Trophoblast cell (in vitro differentiated cells and primary cell): ENCODE measurements at places on chromosomes 3 and 15.

- DNase-seq, result no peak
- H3K27me3 ChIP-seq, result no peaks in the 10 kb centered on the region
- no peak overlapping the region for H3K4me3 ChIP-seq
- no peaks in the 10 kb centered on the region for H3K36me3 ChIP-seq
- H3K4me1 ChIP-seq, result no peaks in the 10 kb centered on the region
These were observed 62.1 kb upstream of the SPRED1 start for GRCh38 chr15:38190501-38190900.

DNA sequence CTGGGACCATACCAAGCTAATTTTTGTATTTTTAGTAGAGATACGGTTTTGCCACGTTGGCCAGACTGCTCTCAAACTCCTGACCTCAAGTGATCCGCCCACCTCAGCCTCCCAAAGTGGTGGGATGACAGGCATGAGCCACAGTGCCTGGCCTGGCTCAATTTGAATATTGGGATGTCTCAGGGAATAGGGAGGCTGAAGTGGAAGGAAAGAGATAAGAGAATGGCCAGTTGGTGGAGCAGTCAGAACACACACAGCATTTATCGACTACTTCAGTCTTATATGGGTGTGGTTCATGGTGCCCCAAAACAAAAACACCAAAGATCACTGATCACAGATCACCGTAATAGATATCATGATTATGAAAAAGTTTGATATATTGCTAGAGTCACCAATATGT is 144.4 kb downstream of the GMNC start:
- no peak for DNase-seq
- no peaks in the 10 kb centered on the region for H3K27me3 ChIP-seq
- no peaks in the 10 kb centered on the region for H3K36me3 ChIP-seq
- no peak overlapping the region for H3K27ac ChIP-seq
- no peaks in the 10 kb centered on the region for H3K4me1 ChIP-seq

- no peak for DNase-seq
- no peaks in the 10 kb centered on the region for H3K36me3 ChIP-seq
- H3K4me1 ChIP-seq, result peaks cover 7% of the 10 kb centered on the region
- no peak overlapping the region for H3K27ac ChIP-seq
- H3K27me3 ChIP-seq, result no peaks in the 10 kb centered on the region
These were observed 755.1 kb downstream of the ROBO2 start for GRCh38 chr3:77795013-77795412.

- no peak for DNase-seq
- no peaks in the 10 kb centered on the region for H3K36me3 ChIP-seq
- peaks cover 8% of the 10 kb centered on the region for H3K4me1 ChIP-seq
- H3K27ac ChIP-seq, result no peak overlapping the region
- no peak overlapping the region for H3K4me3 ChIP-seq
- H3K27me3 ChIP-seq, result no peaks in the 10 kb centered on the region
These were observed 5.9 kb downstream of the SLC49A4 start for GRCh38 chr3:122800706-122801237.

DNA sequence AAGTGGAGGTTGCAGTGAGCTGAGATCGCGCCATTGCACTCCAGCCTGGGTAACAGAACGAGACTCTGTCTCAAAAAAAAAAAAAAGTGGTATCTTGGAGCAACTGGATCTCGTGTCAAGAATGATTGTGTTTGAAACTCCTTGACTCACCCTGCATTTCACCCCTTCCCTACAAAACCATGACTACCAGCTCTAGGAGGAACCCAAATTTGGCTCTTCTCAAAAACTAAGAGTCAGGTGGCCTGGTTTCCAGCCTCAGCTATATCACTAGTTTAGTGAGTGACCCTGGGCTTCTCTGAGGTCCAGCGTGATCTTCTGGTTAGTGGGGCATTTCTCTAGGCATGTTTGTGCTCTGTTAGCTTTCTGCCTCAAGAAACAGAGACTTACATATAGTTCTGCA is 222.1 kb downstream of the FAM43A start:
- H3K27me3 ChIP-seq, result no peaks in the 10 kb centered on the region
- H3K4me3 ChIP-seq, result no peak overlapping the region
- no peaks in the 10 kb centered on the region for H3K36me3 ChIP-seq

GRCh38 chr3:10352146-10352911 is 31.4 kb upstream of the SEC13 start:
- DNase-seq, result no peak
- H3K36me3 ChIP-seq, result no peaks in the 10 kb centered on the region
- no peak overlapping the region for H3K27ac ChIP-seq
- H3K27me3 ChIP-seq, result no peaks in the 10 kb centered on the region

DNA sequence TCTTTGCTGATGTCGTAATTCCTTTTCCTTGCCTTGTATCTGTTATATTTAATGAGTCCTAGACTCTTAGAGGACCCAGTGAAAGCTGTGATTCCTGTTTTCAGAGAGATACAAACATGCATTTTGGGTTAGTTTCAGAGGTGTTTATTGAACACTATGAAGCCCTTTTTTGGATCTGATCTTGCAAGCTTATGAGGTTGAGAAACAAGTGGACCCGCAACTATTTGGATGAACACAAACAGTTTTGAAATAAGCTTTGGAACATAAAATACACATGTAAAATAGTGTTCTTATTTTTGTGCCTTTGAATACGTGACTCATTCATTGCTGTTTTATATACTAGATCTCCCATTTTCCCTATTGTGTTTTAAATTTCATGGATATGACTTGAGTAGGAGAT is 33.5 kb downstream of the SNRK start:
- peaks cover 9% of the 10 kb centered on the region for H3K4me1 ChIP-seq
- H3K4me3 ChIP-seq, result no peak overlapping the region
- no peak for DNase-seq
- H3K36me3 ChIP-seq, result no peaks in the 10 kb centered on the region
- H3K27ac ChIP-seq, result no peak overlapping the region

DNA sequence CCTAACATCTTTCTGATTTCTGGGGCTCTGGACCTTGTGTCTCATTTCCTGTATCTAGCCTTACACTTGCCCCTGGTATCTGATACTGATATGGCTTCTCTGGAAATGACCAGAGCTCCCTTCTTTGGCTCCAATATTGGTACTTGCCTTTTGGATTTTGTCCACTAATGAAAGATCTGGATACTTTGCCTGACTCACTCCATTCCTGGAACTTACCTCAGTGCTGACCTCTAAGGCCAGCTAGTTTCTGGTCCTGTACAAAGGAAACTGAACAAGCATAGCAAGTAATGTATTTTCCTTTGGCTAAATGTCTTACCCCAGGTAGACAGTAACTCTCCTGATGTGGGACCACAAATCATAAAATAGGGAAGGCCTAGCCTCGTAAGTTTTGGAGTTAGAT is 93.8 kb upstream of the SLC4A7 start:
- no peaks in the 10 kb centered on the region for H3K27me3 ChIP-seq
- no peaks in the 10 kb centered on the region for H3K4me1 ChIP-seq
- DNase-seq, result peak; percentile 34
- no peak overlapping the region for H3K4me3 ChIP-seq
- H3K27ac ChIP-seq, result no peak overlapping the region

- no peaks in the 10 kb centered on the region for H3K36me3 ChIP-seq
- H3K27ac ChIP-seq, result no peak overlapping the region
- no peaks in the 10 kb centered on the region for H3K4me1 ChIP-seq
- H3K27me3 ChIP-seq, result no peaks in the 10 kb centered on the region
- DNase-seq, result no peak
These were observed 89.1 kb upstream of the ALCAM start for GRCh38 chr3:105277656-105278055.

- no peaks in the 10 kb centered on the region for H3K27me3 ChIP-seq
- H3K4me1 ChIP-seq, result no peaks in the 10 kb centered on the region
- H3K27ac ChIP-seq, result no peak overlapping the region
- DNase-seq, result no peak
- no peaks in the 10 kb centered on the region for H3K36me3 ChIP-seq
These were observed 471.1 kb downstream of the VGLL3 start for GRCh38 chr3:86519819-86520218.

DNA sequence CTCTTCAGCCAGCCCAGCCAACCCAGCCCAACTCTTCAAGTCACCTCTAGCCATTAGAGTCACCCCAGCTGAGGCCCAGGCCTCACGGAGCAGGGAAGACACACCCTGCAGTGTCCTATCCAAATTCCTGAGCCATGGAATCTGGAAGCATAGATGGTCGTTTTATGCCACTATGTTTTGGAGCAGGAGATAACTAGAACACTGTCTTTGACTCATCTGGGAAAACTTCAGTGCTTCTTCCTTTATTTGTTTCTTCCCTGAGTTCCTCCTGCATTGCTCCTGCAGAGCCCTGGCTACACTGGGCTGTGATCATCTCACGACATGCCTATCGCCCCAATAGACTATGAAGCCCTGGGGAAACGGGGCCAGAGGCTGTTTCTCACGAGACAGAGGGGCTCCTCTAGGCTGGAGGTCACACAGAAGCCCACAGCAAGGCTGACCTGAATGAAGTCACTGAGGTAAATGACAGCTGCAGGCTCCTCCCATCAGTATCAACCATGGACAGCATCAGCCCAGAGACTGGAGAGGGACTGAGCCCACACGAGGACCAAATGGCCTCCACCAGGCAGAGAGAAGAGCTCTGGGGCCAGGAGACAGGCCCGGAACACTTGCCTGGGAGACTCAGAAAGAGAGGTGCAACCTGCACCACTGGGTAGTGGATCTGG is 22.7 kb downstream of the CRABP1 start:
- H3K4me1 ChIP-seq, result peaks cover 8% of the 10 kb centered on the region
- H3K27me3 ChIP-seq, result no peaks in the 10 kb centered on the region
- peak; percentile 26 for DNase-seq
- no peaks in the 10 kb centered on the region for H3K36me3 ChIP-seq
- no peak overlapping the region for H3K27ac ChIP-seq
- no peak overlapping the region for H3K4me3 ChIP-seq

DNA sequence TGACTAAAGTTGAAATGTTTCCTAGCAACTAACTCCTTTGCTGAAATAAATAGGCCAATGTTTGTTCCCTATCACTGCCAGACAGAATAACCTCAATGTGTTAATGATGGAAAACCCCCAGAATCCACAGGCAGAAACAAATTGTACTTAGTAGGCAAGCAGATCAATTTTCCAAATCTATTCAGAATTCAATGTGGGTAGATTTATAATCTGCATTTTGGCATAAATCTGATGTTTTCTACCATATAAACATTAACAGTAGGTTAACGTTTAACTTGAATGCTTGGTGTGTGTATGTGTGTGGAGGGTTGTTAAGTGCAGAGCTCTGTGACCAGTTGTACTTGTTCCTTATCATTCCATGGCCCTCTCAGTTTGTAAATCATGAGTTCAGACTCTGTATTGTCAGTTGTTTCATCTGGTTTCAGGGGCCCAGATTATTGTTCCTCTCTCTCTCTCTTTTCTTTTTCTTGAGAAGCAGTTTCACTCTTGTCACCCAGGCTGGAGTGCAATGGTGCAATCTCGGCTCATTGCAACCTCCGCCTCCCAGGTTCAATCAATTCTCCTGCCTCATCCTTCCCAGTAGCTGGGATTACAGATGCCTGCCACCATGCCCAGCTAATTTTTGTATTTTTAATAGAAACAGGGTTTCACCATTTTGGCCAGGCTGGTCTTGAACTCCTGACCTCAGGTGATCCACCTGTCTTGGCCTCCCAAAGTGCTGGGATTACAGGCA is 32.8 kb downstream of the PLSCR1 start:
- peaks cover 6% of the 10 kb centered on the region for H3K4me1 ChIP-seq
- H3K4me3 ChIP-seq, result no peak overlapping the region
- no peaks in the 10 kb centered on the region for H3K27me3 ChIP-seq
- DNase-seq, result no peak

GRCh38 chr3:47994180-47994579 is 22.0 kb downstream of the MAP4 start:
- H3K27me3 ChIP-seq, result no peaks in the 10 kb centered on the region
- no peaks in the 10 kb centered on the region for H3K4me1 ChIP-seq
- H3K4me3 ChIP-seq, result no peak overlapping the region

GRCh38 chr3:29486096-29486495 is 205.2 kb downstream of the RBMS3 start:
- no peaks in the 10 kb centered on the region for H3K4me1 ChIP-seq
- H3K27ac ChIP-seq, result no peak overlapping the region
- DNase-seq, result no peak
- H3K4me3 ChIP-seq, result no peak overlapping the region
- H3K36me3 ChIP-seq, result no peaks in the 10 kb centered on the region

- no peak overlapping the region for H3K27ac ChIP-seq
- no peaks in the 10 kb centered on the region for H3K36me3 ChIP-seq
These were observed 17.9 kb upstream of the SLC2A2 start for GRCh38 chr3:171044384-171044783.

DNA sequence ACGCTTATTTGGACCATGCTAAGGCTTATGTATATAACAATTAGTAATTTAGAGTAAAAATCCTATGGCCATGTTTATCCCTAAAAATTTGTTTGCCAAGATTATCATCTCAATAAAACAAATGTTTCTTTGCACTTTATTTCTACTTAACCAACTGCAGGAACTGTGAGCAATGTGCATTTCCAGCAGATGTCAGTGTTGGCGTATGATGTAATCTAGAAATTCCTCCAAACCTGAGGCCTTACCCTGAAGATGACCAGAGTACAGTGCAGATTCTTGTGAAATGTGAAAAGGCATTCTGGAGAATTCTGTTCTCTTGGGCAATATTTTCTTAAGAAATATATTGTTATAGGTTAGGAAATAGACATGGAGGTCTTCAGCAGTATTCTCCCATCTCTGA is 205.9 kb downstream of the MBNL1 start:
- no peaks in the 10 kb centered on the region for H3K36me3 ChIP-seq
- DNase-seq, result peak; percentile 69
- H3K27ac ChIP-seq, result no peak overlapping the region
- no peak overlapping the region for H3K4me3 ChIP-seq
- H3K27me3 ChIP-seq, result no peaks in the 10 kb centered on the region

- H3K4me3 ChIP-seq, result no peak overlapping the region
- H3K4me1 ChIP-seq, result peaks cover 11% of the 10 kb centered on the region
- H3K36me3 ChIP-seq, result no peaks in the 10 kb centered on the region
- H3K27ac ChIP-seq, result no peak overlapping the region
These were observed 44.8 kb upstream of the GNB5 start for GRCh38 chr15:52236013-52236412.

GRCh38 chr3:14438929-14439328 is 36.5 kb downstream of the SLC6A6 start:
- no peak overlapping the region for H3K4me3 ChIP-seq
- no peak for DNase-seq
- H3K27me3 ChIP-seq, result no peaks in the 10 kb centered on the region

DNA sequence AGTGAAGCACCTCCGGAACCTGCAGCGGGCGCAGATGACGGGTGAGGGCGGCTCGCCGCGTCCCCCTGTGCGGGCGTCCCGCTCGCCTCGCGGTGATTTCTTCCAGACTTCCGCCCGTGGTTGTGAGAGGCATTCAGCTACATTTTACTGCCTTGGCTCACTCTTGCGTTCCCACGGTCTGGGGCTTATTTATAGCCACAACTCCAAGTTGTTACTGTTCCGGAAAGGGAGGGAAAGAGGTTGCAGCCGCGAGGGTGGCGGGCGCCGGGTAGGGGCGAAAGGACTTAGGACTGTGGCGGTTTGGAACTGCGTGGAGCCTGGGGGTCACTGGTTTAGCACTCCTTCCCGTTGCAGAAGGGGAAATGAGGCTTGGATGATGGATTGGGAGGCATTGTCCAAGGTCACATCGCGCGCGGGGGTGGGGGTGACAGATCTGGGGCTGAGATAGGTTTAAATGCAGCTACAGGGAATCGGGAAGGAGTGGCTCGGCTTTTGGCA is 1.1 kb downstream of the HES1 start:
- H3K4me1 ChIP-seq, result peaks cover 37% of the 10 kb centered on the region
- peak; percentile 82 for DNase-seq
- H3K27me3 ChIP-seq, result no peaks in the 10 kb centered on the region
- peak overlapping the region; percentile 91 for H3K4me3 ChIP-seq
- H3K27ac ChIP-seq, result peak overlapping the region; percentile 37
